ENCODE measurements at places on chromosomes 1 and 21.

DNA sequence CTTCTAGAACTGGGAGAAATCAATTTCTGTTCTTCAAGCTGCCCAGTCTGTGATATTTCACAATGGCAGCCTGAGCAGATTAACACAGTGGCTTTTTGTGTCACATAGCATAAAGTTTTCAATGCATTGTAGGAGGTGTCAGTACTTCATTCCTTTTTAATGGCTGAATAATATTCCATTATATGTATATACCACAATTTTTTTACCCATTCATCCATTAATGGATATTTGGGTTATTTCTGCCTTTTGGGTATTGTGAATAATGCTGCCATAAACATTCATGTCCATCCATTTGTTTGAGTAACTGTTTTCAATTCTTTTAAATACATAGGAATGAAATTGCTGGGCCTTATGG, 191.5 kb downstream of the SETD4 start:
- DNase-seq: no peak

DNA sequence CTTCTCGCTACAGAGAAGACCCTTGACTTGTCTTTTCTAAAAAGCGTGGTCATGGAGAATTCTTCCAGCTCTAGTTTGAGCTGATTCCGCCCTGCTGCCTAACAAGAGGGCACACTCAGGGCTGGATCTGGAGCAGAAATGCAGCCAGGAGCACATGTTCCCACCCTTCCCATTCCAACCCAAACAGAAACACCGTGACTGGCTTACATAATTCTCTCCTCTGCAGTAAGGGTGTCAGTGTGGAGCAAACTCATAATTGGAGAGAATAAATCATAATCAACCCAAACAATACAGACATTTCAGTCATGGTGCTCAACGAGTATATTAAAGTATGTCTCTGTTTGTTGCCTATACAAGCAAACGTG, 34.5 kb downstream of the CTNNBIP1 start:
- DNase-seq: no peak

GRCh38 chr1:119079881-119080280, 60.6 kb downstream of the WARS2 start:
- DNase-seq: no peak

GRCh38 chr1:119885903-119886783, 10.2 kb downstream of the ADAM30 start:
- peak; percentile 23 for DNase-seq

DNA sequence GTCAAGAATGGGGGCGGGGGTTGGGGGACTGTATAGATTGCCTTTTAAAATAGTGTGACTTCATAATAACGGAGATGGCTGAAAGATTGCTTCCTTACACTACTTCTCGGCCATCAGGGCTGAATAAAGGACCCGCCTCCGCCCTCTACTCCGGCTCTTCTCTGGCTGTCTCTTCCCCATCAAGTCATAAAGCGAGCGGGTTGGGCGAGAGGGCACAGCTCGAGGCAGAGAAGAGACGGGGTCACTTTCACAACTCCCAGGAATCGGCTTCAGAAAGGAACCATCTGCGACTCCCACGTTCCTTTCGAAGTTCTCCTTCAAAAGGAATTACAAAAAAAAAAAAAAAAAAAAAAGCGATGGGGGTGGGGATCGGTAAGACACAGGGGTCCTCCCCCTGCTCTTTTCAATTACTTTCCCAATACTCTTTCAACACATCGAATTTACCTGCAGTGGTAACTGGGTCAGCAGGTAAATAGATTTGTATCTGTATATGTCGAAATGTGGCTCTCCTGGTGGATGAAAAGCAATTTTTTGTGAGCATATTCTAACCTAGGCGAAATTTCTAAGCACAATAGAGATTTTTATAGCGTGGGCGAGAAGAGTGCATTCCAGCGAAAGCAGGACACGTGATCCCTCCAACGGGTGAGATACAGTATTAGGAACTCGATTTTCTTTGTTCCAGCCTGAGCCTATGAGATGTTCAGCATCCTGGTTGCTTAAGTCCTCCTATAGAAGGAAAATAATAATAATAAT, 2.0 kb downstream of the LRRC7 start:
- no peak for DNase-seq

DNA sequence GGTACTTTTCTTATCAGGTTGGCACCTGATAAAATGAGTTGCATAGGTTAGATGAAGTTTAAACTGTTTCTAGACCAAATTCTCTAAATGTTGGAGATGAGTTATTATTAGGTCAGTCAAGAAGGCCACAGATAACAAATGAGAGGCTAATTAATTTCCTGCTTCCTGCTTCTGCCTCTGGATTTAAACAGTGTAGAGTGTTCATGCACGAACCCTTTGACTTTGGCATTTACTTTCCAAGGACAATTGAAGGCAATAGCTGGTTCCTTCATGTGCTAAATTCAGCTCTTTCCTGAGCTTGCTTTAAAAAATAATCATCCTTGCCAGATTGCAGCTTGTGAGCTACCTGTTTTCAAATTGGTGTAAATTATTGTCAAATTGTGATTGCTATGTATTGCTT, 80.6 kb downstream of the RASAL2 start:
- DNase-seq: no peak

GRCh38 chr1:7403265-7404045, 367.6 kb upstream of the VAMP3 start:
- no peak for DNase-seq

DNA sequence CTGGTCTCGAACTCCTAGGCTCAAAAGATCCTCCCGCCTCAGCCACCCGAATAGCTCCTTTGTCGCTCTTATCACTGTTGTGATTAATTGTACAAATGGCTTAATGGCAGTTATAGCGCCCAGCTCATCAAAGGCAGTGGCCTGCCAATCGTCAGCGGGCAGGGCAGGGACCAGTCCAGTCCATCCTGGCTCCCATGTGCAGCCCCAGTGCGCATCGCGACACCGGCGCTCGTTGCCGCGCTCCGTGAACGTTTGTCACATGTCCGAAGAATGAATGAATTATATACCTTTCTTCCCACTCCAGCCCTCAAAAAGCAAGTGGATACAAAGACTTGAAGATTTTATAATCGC, 18.4 kb downstream of the MTX1 start:
- DNase-seq: peak; percentile 58

GRCh38 chr21:41754479-41754891, 12.4 kb downstream of the RIPK4 start:
- DNase-seq: no peak

DNA sequence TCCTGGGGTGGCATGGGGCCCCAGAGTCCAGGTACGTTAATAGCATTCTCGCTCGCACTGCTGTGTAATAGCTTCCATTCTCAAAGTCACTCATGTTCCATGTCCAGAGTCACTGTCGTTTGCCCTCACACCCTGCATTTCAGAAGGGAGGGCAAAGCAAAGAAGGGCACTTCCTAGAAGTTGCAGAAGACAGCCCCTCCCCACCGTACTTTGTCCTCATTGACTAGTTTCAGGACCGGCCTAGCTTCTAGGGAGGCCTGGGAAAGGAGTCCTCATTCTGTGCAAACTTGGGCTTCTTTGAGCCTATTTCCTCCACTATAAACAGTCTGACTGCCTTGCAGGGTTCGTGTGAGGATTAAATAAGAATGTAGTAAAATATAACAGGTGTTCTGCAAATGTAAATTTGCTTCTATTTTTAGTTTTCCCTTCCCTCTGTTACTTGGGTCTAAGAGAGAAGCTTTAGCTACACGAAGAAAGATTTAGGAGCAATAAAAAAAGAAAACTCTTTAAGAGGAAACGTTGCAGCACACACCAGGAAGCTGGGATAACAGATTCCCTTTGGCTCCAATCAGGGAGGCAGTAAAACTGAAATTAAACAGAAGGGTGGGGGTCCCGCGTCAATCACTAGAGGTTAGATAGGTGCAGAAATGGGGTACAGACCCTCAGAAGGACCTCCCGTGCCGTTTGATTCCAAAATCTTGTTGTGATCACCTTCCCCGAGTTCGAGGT, 40.1 kb downstream of the ACTL8 start:
- DNase-seq: no peak

GRCh38 chr1:28297826-28298225, 31.0 kb upstream of the MED18 start:
- DNase-seq: no peak

- DNase-seq: no peak
Observed at GRCh38 chr21:26715116-26715515, 130.1 kb downstream of the ADAMTS1 start.

- no peak for DNase-seq
Observed at GRCh38 chr1:1246577-1247340, at the start of gene C1QTNF12. Gene C1QTNF12 (minus strand): TSS chr1:1246722. CDS start chr1:1246690, 32 bp downstream.

GRCh38 chr1:70420320-70420719, 9.3 kb downstream of the CTH start:
- DNase-seq: no peak

DNA sequence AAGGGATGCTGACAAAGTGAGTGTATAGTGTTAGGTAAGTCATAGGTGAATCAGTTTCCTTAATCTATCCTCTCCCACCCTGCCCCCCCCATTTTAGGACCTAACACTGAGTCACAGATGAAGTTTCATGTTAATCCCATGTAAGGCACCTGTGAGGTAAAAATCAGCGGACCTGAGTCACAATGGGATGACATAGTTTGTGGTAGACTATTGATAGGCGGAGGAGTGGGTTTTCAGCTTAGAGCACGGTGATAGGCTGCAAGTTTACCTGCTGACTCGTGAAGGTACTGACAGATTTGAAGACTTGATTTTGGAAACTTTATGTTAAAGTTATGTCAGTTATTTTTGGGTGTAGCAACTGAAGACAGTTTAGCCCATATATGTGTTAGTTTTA, 1.7 kb downstream of the TOR1AIP1 start:
- DNase-seq: peak; percentile 59

DNA sequence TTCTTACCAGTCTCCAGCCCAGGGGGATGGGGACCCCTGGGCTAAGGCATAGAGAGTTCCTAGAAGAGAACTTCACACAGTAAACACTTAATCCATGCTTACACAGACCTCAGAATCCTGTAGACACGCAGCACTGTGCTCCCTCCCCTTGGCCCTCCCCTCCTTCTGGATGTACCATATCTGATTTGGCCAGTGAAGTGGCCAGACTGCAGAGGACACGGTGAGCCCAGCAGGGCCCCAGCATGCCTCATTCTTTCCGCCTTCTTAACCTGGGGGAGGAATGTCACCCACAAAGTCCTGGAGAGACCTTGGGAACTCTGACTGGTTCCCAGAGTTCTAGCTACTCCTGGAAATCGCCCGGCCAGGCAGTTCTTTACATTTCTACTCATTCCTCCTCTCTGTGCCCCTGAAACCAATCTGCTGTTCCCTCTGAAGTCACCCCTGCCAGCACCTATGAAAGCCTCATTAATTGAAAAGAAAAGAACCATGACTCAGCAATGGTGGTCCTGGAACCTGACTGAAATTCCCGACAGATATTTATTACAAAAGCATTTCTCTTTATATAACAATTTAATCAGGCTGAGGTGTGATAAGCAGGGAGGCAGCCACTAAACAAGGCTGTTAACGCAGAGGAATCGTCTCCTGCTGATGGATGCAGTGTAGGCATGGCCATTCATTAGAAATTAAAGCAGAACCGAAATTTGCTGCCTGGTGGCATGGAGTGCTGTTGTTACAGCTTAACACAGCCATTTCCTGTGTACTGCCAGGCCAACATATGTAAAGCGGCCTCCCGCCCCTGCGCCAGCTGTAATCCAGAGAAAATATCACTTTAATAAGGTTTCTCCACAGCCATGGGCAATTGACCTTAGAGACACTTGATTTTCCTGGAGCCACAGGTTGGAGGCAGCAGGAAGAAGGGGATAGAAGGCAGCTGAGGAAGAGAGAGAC, 74.6 kb upstream of the KCND3 start:
- DNase-seq: no peak

GRCh38 chr1:75672528-75673393, 51.7 kb upstream of the ACADM start:
- no peak for DNase-seq

DNA sequence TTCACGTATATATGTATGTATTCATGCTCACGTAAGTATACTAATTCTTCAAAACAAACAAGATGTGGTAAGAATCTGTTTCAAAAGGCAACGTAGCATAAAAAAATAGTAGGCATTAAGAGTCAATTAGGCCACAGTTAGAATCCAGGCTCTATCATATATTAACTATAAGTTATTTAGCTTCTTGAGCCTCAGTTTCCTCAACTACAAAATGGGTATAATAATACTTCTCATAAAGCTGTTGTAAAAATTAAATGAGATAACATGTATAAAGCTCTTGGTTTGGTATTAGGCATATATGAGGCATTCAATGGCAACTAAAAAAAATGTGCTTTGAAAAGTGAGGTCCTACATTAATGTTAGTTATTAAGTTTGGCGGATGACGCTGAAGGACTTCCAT, 9.2 kb downstream of the B3GALNT2 start:
- DNase-seq: no peak

DNA sequence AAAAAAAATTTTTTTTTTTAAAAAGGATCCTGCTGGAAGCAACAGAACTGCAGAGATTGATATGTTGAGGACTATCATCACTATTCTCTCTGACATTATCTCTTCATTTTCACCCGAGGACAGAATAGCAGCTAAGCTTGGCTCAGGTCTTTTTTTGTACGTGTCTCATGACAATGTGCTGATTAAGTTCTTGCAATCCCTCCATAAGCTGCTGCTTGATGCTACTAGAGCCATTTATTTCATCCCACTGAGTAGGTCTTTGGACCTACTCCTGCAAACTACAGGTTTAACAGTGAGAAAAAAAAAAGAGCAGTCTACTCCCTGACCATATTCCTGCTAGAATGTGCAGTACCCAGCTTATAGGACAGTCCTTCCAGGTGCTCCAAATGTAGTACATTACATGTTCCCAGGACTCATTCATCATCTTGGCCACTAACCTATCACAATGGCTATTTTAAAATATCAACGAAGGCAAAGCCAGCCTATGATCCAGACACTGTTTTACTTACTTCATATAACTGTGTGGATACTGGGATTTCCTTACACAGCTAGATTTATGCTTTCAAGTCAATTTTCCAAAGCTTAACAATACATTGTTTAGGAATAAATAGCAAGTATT, 54.1 kb downstream of the ARHGAP29 start:
- DNase-seq: no peak

DNA sequence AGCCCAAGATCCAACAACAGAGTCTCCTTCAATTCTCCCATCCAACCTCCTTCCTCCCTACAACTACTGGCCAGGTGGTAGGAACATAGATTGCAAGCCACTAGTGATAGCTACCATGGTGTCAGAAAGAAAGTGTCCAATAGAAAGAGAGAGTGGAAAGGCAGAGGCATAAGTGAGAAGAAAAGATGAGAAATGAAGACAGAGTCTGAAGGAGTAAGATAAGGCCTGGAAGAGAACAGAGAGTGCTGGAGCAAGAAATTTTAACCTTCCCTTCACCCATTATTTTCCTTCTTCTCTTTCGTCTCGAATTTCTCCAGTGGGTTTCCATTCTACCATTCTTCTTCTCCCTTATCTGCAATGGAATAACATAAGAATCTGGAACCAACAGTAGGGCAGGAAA, 57.9 kb downstream of the CDC42BPA start:
- no peak for DNase-seq

Measured in stimulated activated naive CD4-positive, alpha-beta T cell treated with Interleukin-2 at 50 U/mL for 16 hours (primary cell).